HL-60 (cell line): ENCODE measurements at places on chromosomes 3 and 15.

GRCh38 chr15:88258093-88258641 is 1.6 kb upstream of the NTRK3 start:
- no peak for DNase-seq

- no peak for DNase-seq
These were observed 24.4 kb upstream of the SLC24A5 start for GRCh38 chr15:48096355-48096786.

- no peak for DNase-seq
These were observed 302.4 kb upstream of the WNT5A start for GRCh38 chr3:55789516-55789915.

DNA sequence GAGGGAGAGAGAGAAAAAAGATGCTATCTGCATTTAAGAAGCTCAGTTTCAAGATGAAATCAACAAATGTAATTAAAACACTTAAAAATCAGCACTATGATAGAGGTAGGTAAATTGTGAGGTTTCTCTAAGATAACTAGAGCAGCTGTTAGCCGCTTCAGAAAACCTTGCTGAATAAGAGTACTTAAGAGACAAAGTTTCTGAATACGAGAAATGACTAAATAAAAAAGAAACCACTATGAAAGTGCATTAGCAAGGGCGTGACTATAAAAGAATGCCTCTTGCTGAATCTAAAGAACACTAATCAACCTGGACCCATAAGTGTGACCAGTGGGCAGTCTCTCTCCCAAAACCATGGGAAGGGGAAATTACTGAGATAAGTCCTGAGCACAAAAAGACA is 41.8 kb downstream of the IQCB1 start:
- DNase-seq, result no peak

GRCh38 chr15:39685999-39686613 is 96.5 kb downstream of the FSIP1 start:
- peak; percentile 5 for DNase-seq

DNA sequence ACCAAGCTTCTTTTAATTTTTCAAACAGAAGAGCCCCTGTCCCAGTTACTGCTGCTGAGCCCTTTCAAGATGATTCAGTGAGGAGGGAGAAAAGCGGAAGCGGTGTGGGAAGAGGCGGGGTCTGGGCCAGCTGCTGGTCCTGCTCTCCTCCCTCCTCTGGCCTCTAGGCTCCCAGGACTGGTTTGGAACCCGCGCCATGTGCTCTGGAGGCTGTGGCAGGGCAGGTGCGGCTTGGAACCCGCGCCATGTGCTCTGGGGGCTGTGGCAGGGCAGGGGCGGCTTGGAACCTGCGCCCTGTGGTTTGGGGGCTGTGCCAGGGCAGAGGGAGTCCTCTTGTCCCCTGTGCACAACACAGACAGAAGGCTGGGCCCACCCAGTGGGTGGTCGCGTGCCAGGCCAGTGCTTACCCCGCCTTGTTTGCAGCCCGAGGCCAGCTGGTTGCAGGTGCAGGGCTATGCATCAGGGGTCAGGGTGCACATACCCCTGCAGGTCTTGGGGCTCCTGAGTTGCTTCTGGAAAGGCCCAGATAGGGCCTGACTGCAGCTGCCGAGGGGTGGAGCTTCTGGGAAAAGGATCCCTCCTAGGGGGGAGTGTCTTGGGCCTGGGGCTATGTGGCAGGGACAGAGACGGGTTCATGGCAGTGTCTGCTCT is 12.2 kb downstream of the ALG1L2 start:
- DNase-seq, result peak; percentile 89

GRCh38 chr3:179446501-179446900 is 4.8 kb downstream of the GNB4 start:
- no peak for DNase-seq

DNA sequence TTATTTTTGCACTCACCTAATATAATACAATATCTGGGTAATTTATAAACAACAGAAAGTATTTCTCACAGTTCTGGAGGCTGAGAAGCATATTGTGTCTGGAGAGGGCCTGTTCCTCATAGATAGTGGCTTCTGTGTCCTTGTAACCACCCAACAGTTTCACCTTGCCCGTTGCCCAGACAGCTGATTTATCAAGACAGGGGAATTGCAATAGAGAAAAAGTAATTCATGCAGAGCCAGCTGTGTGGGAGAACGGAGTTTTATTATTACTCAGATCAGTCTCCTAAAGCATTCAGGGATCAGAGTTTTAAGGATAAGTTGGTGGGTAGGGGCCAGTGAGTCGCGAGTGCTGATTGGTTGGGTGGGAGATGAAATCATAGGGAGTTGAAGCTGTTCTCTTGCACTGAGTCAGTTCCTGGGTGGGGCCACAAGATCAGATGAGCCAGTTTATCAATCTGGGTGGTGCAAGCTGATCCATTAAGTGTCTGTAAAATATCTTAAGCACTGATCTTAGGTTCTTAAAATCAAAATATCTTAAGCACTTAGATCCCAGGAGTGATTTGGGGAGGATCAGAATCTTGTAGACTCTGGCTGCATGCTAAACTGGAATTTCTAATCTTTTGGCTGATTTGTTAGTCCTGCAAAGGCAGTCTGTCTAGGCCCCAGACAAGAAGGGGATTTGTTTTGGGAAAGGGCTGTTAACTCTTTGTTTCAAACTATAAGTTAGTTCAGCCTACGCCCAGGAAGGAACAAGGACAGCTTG is 33.9 kb upstream of the C15orf39 start:
- no peak for DNase-seq

DNA sequence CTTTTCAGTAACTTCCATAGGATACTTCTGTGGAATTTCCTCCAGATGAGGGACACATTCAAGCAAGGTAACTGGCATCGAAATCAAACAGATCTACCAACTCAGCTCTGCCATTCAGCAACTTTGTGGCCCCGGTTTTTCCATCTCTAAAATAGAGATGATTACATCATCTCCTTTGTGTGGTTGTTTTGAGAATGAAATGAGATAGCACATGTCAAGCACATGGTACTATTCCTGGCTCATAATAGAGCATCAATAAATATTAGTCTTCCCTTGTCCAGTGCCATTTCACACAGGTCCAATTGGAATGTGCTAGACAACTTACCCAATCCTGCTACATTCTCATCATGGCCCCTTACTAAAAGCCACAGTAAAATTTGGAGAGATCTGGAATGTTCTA is 24.2 kb upstream of the TM4SF4 start:
- DNase-seq, result no peak

GRCh38 chr15:83289160-83289559 is 4.7 kb upstream of the BNC1 start:
- no peak for DNase-seq

- no peak for DNase-seq
These were observed 79.5 kb upstream of the BLM start for GRCh38 chr15:90637693-90638092.

DNA sequence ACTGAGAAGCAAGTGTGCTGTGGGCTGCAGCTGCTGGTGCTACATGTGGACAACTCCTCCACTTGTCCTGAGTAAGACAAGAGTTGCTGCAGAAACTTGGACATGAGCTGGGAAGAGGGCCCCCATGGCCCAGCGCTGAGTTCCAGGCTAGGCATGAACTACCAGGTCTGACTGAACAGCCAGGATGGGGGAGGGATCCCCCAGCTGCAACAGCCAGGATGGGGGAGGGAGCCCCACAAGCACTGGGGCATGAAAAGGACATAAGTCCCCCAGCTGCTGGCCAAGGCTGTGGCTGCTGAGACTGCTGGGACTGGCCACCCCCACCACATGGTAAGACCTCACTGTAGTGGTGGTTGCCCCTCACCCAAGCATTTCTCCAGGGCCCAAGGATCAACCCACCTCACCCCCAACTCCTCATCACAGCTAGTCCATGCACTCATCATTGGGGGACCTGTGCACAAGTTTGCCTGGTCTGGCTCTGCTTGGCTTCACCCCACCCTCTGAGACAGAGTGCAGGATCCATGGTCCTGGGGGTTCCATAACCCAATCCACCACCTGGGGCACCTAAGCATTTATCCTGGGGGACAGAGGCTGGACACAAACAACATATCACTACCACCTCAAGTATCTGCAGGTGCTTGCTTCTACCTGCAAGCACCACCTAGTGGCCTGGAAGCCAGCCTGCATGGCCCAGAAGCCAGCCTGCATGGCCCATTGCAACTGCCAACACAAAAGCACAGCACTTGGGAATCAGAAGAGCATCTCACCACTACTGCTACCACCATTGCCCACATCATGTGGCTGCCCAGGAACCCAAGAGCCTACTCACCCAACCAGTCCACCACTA is 84.5 kb upstream of the STT3B start:
- DNase-seq, result peak; percentile 23

DNA sequence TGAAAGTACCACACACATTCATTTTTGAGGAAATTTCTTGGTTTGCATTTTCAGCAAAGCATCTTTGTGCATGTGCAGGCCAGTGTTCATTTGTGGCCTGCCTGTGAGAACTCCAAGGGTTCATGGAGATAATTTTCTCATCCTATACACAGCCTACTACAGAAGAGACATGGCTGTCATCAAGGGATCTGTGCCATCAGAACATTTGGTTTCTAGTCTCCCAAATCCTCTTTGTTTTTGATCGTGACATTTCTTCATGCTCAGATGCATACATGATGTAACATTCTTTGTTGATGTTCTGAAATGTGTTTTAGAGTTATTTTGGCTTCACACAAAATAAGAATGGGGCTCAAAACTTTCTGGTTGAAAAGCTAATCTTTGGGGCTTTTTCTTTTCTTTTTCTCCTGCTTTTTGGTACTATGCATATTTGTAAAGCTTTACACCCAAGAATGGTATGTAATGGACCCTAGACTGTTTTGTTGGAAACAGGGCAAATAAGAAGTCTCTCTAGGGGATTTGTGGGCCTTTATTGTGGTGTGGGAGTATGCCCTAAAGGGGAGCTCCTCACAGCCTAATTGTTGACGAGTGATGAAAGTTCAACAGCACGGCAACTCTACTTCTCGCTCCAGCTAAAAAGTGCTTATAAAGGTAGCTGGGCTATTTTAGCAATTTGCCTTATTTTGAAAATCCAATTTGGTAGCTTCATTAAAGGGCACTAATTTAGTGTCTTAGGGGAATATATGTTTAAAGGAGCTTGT is 3.2 kb upstream of the ARPP21 start:
- DNase-seq, result no peak

DNA sequence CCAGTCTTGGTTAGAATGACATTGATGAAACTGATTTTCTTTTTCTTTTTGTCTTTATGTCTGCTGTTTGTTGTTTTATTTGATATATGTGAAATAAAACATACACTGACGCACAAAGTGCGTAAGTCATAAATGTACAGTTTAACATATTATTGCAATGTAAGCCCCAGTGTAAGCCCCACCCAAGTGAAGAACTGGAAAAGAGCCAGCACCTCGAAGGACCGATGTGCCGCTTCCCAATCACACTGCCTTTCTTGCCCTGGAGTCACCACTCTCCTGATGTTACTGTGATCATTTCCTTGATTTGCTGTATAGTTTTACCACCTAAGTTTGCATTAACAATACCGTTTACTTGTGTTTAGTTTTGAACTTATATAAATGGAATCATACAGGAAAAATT is 128.4 kb upstream of the LPP start:
- no peak for DNase-seq

GRCh38 chr15:90239371-90239770 is 5.4 kb downstream of the GDPGP1 start:
- no peak for DNase-seq

GRCh38 chr15:90869601-90870353 is 1.4 kb downstream of the FURIN start:
- DNase-seq, result peak; percentile 77

DNA sequence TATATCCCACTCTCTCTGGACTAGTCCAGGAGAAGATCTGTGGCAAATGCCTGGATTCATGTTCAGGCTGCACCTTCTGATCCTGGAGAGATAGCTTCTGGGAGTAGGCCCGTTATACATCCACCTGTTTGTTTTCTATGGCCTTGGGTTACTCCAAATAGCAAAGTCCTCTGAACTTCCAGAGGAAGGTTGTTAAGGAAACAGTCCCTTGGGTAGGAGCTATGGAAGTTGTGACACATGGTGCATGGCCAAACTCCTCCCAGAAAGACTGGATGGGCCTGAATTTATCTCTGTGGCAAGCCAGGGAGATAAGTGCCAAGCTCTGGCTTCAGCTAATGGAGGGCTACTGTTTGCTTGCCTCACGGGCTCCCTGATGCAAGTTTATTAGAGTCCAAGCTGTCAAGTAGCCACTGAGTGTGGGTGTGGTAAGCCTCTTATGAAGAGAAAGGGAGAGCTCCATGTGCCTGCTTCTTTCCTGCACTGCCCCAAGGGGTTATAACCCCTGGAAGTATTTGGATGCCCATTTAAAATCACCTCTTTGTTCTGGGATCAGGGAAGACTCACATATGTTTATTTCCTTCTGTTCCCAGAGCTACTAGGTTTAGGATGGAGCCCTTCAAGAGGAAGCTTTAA is 328.7 kb upstream of the ATP11B start:
- no peak for DNase-seq

DNA sequence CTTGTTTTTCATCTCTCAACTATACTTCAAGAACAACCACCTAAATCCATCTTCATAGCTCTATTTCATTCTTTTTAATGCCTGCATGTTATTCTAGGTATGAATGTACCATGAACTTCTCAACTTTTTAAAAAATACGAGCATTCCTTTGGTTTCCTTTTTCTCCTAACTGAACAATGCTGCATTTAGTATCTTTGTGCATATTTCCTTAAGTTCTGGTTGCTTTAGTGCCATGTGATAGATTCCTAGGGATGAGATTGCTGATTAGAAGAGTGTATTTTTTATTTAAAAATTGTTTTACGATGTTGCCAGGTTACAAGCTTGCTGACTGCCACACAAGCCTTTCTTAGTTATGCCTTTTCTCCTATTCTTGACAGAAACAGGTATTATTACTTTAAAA is 34.7 kb downstream of the PEX5L start:
- DNase-seq, result no peak

DNA sequence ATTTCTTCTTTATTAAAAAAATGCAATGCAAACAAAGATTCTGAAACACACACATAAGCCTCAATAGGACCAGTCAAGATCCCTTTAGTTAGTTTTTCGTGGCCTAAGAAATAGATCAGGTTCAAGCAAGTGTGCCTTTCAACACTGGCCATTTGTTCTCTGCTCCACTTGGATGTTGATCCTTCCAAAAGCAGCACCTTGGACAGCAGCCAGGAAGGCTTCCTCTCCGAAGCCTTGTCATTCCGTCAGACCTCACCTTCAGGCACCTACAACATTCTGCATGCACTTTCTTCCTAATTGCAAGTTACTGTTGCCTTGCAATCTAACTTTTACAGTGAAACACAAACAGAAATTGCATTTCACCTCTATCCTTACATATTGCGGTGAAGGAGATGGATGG is 155.9 kb upstream of the FEZF2 start:
- peak; percentile 3 for DNase-seq
